ENCODE measurements at places on chromosomes 1 and 21. TPM values are rescaled to one million over a fixed set of nuclear protein-coding genes. Genes with fewer than 3 reads are reported as not detected.
A peak's percentile ranks its signal among the peaks of the same experiment; 100 is the strongest.

The ACOT11 gene
- total RNA-seq: 64.8 TPM

DNA sequence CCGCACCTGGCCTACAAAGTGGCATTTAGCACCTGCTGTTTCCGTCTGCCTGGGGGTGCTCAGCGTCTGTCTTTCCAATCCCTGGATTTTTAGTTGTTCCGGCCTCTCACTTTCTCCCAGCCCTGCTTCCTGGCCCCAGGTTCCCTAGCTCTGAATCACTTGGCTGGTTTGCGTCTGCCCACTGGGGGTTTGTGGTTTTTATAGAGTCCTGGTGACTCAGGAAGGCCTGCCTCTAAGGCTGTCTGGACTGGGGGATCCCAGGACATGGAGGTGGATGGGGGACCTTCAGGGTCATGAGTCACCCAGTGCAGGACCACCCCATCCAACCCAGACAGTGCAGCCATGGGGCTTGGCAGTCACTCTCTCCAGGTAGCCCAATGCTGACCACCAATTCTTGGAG lies 53.5 kb downstream of the MRPL37 start:
- DNase-seq: no peak

DNA sequence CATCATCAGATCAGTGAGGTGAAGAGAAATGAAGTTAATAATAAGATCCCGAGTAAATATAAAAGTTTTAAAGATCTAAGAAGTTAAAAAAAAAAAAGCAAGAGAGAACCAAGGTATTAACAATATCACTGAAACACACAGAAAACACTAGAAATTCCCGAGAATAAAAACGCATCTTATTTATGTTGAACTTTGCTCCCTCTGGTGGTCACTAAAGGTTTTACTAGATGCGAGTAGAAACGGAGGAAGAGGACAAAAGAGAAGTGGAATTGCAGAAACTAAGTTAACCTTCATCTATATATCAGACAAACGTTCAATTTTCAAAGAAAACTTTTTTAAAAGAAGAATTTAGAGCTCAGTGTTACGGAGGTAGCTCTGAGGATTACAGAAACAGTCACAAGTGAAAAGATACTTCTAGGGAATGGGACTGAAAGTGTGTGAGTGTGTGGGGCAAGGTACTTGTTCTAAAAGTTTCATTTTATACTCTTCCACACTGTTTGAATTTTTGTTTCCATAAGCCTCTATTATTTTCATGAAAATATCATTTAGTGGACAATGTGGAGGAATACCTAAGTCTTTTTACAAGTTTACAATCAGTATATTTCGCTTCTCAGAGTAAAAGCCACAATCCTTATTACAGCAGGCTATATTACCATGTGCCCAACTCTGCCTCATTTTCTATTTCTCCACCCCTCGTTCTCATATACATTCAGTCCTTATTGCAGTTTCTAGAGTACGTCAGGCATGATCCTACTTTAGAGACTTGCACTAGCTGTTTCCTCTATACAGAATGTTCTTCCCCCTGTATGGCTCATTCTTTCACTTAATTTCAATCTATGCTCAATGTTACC lies 19.7 kb downstream of the ACBD6 start:
- DNase-seq: no peak

- DNase-seq: no peak
Observed at GRCh38 chr1:212498283-212499040, 65.7 kb downstream of the NENF start.

- DNase-seq: no peak
Observed at GRCh38 chr1:191963781-191964455, 194.3 kb upstream of the RGS18 start.

- no peak for DNase-seq
Observed at GRCh38 chr1:64938991-64939390, 27.4 kb downstream of the JAK1 start.

DNA sequence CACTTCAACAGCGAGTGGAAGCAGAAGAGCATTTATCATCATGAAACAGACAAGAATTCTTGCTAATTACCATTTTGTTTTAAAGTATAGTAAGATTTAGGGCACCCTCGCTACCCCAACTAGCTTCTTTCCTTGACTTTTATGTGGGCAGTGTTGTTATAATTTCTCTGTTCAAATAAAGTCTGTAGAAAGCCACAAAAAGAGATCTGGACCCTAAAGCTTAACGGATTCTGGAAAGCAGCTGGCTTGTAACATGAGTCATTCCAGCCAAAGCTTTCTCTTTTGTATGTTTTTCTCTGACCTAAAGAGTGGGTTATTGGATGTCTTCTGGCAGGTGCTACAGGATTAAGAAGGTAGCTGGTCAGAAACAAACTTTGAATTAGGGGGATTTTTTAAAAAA lies 37.4 kb downstream of the RUNX1 start:
- no peak for DNase-seq

GRCh38 chr21:41681348-41681801 lies 85.5 kb downstream of the RIPK4 start:
- DNase-seq: no peak

DNA sequence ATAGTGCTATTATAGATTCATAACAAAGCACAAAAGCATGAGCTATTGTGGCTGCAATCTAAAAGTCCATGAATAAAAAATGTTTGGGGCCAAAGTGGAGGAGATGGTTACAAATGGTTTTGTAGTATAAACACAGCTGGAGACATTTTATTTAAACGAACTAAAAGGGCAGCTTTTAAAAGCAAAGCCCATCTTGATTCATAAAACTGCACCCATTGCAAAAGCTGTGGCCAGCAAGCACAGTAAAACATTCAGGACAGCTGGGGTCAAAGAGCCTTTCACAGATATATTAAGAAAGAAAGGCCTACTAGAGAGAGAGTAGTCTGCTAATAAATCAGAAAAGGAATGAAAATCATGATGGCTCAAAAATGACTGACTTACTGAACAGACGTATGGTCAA lies 520.8 kb downstream of the NUF2 start:
- DNase-seq: no peak

GRCh38 chr1:6848816-6849215 lies 63.6 kb downstream of the CAMTA1 start:
- DNase-seq: no peak

The ADAMTS5 gene
- total RNA-seq: 3.0 TPM

GRCh38 chr1:207069061-207069460 lies 16.0 kb downstream of the PFKFB2 start:
- DNase-seq: no peak

DNA sequence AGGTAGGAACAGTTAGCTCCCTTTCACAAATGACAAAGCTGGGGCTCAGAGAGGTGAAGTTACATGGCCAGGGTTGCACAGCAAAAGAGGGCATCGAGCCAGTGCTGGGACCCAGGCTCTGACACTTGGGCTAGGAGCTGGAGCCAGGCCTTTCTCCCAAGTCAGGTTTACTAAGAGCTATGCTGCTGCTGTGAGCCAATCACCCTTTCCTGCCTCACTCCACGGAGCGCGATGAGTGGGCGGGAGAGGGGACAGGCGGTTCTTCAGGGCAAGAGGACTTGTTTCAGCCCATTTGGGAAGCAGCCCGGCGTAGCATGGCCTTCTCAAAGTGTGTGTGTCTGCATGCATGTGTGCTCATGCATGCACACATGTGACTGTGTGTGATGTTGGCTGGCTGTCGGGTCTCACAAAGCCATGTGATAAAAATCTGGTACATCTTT lies 10.6 kb downstream of the ID3 start:
- peak; percentile 72 for DNase-seq

DNA sequence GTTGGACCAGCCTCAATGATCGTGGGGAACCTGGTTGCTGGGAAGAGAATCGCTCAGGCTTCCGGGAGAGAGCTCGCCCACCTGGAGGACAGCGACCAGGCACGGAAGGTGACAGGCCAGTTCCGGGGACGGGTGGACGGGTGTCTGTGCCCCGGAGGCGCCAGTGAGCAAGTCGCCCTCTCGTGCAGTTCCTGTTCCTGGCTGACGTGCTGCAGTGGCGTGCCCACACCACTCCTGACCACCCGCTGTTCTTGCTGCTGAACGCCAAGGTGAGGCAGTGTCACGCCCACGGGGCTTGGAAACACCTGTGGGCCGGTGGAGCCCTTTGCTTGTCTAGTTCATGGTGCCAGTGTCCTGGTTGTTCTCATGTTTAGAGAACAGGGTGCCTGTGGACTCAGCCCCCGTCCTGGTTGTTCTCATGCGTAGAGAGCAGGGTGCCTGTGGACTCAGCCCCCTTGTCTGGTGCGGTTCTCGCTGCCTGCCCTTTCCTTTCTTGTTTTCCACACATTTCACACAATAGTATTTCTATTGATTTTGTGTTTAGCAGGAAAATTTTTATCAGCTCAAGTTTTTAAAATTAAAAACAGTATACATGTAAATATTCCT lies 53.1 kb downstream of the S100B start:
- no peak for DNase-seq

The NBPF4 gene
- total RNA-seq: not detected

DNA sequence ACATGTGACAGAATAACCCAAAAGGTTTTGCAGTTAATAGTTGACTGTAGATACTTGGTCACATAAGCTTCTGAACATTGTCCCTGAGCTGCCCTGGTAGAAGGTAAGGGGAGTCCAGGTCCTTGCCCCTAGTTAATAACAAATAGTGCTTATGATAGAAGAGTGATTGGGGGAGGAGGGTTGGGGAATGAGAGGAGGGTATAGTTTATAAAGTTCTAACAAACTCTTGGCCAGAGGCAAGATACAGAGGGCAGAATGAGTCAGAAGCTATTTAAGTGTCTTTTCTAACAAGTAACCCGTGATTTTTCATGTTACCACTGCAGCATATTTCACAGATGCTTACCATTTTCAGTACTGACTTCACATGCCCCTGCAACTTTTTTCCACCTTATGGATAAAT lies 26.7 kb upstream of the MYOCOS start:
- no peak for DNase-seq

DNA sequence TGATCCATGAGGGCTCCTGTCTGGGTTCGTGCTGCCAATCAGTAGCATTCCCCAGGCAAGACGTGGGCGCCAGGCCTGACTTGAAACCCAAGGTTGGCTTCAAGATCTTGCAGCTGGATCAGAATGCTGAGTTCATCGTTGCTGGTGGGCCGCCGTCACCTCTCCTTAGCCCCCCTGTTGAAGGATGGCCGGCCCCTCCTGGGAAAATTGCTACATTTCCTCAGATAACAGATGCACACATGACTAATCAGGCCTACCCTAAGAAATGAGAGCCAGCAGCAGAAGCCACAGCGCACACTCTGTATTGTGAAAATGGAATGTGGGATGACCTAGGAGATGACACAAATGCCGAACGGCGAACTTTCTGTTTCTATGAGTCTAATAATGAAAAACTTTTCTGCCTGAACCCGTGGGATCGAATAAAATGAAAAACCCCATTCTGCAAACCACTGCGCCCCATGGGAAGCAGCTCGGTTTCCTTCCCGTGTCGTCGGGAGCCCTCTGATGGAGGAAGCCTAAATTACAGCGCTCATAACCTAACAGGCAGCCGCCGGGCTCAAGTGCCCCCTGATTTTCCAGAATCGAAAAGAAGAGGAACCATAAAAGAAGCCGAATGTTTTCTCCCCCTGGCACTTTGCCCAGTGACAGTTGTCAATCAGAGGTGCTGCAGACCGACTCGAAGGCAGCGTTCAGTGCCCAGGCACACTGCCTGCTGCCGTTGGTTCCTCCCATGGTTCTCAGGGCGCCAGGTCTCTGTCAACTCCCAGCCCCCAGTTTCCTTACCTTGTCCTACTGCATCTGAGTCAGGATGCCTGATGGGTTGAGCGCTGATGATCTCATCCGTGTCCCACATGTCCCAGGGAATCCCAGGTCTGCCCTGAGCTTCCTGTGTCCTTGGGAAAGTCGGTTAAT lies 38.2 kb upstream of the H6PD start:
- DNase-seq: peak; percentile 63
